ENCODE measurements at places on chromosomes 2 and 18.

DNA sequence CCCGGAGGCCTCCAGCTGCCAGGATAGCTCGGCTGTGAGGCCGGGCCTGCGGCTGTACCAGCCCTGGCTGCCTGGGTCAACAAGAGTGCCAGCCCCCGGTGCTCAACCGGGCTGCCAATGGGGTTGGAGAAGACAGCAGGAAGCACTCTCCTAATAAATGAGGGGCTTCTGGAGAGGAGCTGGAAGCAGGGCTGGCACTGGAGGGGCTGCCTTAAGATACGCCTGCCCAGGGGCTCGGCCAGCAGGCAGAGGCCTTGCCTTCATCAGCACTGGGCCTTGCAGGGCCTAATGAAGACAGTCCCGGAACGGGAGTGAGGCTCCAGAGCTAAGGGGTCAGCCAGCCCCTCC is 73.6 kb downstream of the TEX51 start:
- H3K27me3 ChIP-seq: peaks cover 22% of the 10 kb centered on the region
- no peaks in the 10 kb centered on the region for H3K36me3 ChIP-seq
- no peak overlapping the region for H3K27ac ChIP-seq
- peaks cover 2% of the 10 kb centered on the region for H3K4me1 ChIP-seq

GRCh38 chr18:36241831-36242230 is 54.5 kb downstream of the MOCOS start:
- peaks cover 28% of the 10 kb centered on the region for H3K27me3 ChIP-seq
- no peaks in the 10 kb centered on the region for H3K4me1 ChIP-seq
- H3K27ac ChIP-seq: no peak overlapping the region
- DNase-seq: no peak
- H3K36me3 ChIP-seq: no peaks in the 10 kb centered on the region

DNA sequence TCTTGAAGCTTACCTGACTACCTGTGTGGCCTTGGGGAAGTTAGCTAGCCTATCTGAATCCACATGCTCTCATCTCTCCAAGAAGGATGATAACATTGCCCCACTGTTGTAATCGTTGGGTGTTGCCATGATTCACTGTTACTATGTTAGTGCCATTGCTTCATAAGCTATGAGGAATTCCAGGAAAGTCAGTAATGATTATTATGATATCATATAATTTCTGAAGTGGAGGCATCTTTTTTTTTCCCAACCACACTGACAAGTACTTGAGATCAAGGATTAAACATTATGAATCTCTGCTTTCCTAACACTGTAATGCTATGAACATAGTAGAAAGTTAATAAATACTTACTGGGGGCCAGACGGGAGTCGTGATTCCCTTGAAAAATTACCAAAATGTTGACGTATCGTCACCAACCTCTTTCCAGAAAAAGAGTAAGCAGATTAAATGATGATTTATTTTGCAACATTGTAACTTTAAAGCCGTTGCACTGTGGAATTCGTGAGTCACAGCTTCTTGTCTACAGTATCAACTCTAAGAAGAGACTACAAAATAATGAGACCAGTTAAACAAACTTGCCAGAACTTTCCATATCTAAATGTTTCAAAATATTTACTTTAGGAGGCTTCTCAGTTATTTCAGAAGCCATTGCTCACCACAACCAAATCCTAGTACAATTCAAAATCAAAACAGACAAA is 459.9 kb downstream of the PIK3C3 start:
- no peaks in the 10 kb centered on the region for H3K27me3 ChIP-seq
- H3K4me1 ChIP-seq: no peaks in the 10 kb centered on the region
- no peaks in the 10 kb centered on the region for H3K36me3 ChIP-seq

GRCh38 chr2:202278944-202279343 is 13.4 kb downstream of the NOP58 start:
- peaks cover 61% of the 10 kb centered on the region for H3K36me3 ChIP-seq
- H3K4me1 ChIP-seq: peaks cover 51% of the 10 kb centered on the region
- no peak for DNase-seq

DNA sequence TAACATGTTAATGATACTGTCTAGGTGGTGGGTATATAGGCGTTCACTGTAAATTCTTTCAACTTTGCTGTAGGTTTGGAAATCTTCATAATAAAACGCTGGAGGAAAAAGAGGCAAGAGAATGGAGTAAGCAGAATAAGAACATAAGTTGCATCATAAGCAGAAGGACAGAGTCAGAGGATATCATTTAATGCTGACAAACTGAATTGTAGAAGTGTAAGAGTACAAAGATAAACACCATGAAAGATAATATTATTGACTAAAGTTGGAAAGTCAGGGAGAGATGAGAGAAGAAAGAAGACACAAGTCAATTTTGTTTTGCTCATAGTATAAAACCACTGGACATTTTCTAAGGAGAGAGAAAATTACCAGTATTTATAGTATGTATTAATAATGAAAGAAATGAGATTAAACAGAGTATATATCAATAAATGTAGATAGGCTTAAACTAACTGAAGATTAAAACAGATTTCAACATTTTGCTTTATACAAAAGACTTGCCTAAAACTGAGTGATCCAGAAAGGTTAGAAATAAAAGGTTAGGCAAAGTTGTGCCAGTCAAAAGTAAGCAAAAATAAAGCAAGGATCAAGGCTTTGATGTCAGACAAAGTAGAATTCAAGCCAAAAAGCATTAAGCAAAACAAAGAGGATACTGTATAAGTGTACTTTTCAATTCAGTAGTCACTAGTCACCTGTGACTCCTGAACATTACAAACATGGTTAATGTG is 42.4 kb upstream of the VIT start:
- no peaks in the 10 kb centered on the region for H3K36me3 ChIP-seq
- peaks cover 4% of the 10 kb centered on the region for H3K27me3 ChIP-seq
- DNase-seq: no peak
- H3K27ac ChIP-seq: no peak overlapping the region
- no peaks in the 10 kb centered on the region for H3K4me1 ChIP-seq

Data from activated naive CD4-positive, alpha-beta T cell treated with anti-CD3 and anti-CD28 coated beads for 36 hours (primary cell).